A549 (cell line): ENCODE measurements at places on chromosomes 1 and 21.

- DNase-seq, result peak; percentile 5
Measured at GRCh38 chr1:116997066-116997465, 4.5 kb upstream of the CD101 start.

GRCh38 chr1:100075773-100076172 is 57.0 kb downstream of the SASS6 start:
- no peak for DNase-seq

GRCh38 chr1:27575840-27576331 is 28.1 kb downstream of the AHDC1 start:
- DNase-seq, result peak; percentile 45

DNA sequence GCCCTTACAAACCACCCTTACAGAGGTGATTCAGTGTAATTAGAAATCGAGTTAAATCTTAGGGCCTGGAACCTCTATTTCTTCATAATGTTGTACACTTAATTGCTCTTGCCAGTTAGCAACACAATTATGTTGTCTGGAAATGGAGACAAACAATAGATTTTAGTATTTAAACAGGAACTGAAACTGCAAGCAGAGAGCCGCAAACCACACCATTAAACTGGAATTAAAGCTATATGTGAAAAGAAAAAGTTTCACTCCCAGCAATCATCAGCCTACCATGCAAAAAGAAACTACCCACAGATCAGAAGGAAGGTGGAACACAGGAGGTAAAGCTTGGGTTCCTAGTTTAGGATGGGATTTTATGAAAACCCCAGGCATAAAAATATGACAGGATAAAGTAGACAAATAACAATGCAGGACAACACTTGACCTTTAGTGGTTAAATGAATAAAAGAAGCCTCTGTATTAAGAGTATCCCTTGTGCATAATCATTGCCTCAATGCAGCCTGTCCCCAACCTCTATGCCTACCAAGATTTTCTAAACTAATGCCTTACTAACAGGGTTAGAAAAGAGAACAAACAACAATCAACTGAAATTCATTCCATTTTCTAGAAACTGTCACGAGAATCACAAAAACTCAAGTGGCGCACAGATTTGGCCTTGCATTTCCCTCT is 304.3 kb upstream of the ESRRG start:
- DNase-seq, result no peak

- peak; percentile 72 for DNase-seq
Measured at GRCh38 chr1:16235944-16236510, 956 bp downstream of the CPLANE2 start.

- DNase-seq, result no peak
Measured at GRCh38 chr1:177471244-177471643, 300.5 kb downstream of the BRINP2 start.
